Mesenchymal stem cell (in vitro differentiated cells and primary cell): ENCODE measurements at places on chromosomes 7 and 10.

GRCh38 chr10:60952067-60952845 lies 8.3 kb upstream of the RHOBTB1 start:
- DNase-seq: no peak

- no peak for DNase-seq
Measured at GRCh38 chr7:40641701-40642100, 506.9 kb downstream of the SUGCT start.

DNA sequence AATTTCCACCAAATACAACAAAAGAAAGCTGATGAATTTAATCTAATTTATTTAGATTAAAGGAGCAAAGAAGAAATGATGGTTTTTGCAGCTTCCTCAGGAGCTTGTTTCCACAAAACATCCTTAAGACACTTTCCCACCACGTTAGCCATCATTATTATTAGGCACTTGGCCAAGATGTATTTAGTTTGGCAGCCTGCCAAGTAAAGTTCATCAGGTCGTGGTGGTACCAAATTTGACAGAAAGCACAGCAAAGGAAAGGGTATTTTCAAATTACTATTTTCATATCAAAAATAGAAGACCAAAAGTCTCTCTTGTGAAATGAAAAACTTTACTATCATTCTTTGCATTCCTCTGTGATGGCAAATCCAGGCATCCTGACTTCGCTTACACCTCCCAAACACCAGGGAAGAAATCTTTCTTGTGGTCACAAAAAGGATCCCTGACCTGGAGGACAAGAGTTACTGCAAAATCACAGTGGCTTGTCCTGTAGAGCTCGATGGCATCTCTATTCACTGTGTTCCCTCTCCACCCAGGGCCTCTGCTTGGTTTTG lies 123.1 kb upstream of the INHBA start:
- no peak for DNase-seq

GRCh38 chr7:132819648-132820047 lies 243.4 kb upstream of the PLXNA4 start:
- no peak for DNase-seq

- DNase-seq: no peak
Measured at GRCh38 chr10:111370101-111370500, 293.3 kb downstream of the ADRA2A start.
